ENCODE measurements at places on chromosomes 16 and 17.

DNA sequence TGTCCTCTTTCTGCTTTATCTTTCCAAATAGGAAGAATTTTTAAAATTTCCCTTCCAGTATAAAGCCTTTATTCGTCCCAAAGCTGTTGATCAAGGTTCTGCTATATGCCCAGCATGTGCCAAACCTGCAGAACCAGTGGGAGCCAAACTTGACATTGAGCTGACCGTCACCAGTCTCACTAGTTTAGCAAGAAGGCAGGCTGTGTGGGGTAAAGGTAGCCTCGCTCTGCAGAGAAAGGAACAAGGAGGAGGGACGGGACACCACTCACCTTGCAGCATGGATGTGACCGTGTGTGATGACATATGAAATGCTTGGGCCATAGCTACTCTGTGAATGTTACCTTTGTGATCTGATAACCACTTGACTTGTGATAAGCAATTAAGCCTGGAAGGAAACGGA is 392.2 kb downstream of the CPPED1 start:
- no peak for DNase-seq

DNA sequence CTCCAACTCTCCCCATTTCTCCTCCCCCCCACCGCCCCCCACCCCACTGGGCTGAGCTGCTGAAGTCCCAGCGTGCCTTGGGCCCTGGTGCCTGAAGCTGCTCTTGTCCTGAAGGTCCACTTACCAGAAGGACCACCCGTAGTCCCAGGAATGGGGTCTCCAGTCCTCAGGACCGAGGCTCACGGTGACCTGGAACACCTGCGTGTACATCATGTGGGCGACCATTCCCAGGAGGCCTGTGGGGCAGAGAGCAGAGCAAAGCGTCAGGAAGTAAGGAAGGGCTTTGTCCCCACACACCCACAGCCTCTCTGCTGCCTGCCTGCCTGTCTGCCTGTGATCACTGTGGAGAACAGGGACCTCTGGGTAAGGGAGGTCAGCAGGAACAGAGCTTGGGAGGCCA is 218.7 kb downstream of the GSG1L start:
- DNase-seq: no peak

- DNase-seq: no peak
Observed at GRCh38 chr17:77185137-77185536, 44.4 kb downstream of the SEC14L1 start.

GRCh38 chr17:7023576-7024401 is 939 bp downstream of the BCL6B start:
- DNase-seq: no peak

GRCh38 chr16:11094075-11094856 is 149.9 kb downstream of the CLEC16A start:
- no peak for DNase-seq

GRCh38 chr17:44556832-44557606 is at the start of gene FZD2:
Gene FZD2, plus strand, starts transcription at chr17:44557484. Its CDS starts 205 bp downstream, at chr17:44557689.
- DNase-seq: peak; percentile 74

- DNase-seq: no peak
Observed at GRCh38 chr17:15981208-15981607, 18.3 kb downstream of the ZSWIM7 start.

- no peak for DNase-seq
Observed at GRCh38 chr17:72099919-72100318, 20.9 kb upstream of the SOX9 start.

- DNase-seq: peak; percentile 42
Observed at GRCh38 chr17:46818316-46818928, at the start of gene WNT3. Gene WNT3, minus strand, starts transcription at chr17:46818692. Its CDS starts 95 bp downstream, at chr17:46818597.

- DNase-seq: peak; percentile 30
Observed at GRCh38 chr16:62752854-62753253, 716.6 kb upstream of the CDH8 start.

GRCh38 chr17:59863616-59864015 is 29.1 kb downstream of the TUBD1 start:
- DNase-seq: no peak

- no peak for DNase-seq
Observed at GRCh38 chr17:65511316-65511715, 50.1 kb downstream of the AXIN2 start.

DNA sequence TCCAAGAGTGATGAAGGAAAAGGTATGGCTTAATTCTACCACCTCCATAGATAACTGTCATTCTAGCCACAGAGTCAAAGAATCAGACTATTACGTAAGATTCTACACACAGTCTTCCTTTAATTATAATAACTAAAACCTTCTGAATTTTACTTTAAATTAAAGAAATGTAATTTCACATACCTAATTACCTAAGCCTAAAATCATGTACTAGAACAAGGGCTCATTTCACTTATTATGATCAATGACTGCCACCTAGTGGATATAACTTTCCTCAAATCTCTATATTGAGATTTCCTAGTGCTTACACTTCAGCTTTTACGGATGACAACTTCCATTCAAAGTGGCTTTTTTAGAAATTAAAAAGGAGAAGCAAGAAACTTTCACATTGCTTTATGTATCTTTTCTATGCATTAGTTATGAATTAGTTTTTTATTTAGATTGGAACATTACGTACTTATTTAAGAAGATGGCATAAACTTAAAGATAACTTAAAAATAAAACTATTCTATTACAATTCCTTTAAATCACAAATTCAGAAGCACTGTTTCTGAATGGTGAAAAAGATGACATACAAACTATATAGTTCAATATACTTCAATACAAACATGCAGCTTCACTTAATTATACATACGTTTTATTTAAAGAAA is 18.2 kb upstream of the ABCA10 start:
- DNase-seq: peak; percentile 17

GRCh38 chr16:20707461-20707860 is 10.0 kb upstream of the ACSM1 start:
- no peak for DNase-seq

GRCh38 chr17:17580662-17581470 is 10.6 kb downstream of the PEMT start:
- DNase-seq: no peak

DNA sequence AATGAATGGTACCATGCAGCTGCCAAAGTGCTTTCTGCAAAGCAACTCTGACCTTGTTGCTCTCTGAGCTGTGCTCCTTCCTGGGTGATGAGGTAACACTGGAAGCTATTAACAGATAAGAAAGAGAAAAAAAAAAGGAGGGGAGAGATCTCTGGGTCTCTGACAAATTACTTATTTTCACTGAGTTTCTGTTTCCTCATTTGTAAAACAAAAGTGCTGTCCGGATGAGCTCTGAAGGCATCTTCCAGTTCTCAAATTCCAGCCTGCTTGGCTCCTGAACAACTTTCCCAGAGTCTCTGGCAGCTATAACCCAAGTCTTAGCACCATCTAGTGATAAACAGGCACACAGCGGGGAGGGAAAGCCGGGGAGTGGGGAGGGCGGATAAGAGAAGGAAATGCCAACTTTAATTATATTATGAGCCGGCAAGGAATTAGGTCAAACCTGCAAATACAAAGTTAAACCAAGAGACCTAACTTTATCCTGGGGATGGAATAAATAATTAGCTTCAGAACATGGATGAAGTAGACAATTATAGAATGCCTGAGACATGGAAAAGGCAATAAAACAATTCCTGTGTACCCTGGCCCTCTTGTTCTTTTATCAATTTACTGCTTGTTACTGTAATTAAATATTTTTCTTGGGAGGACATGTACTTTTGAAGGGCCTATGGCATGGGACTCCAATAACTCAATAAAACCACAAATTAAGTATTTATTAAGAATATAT is 61.3 kb upstream of the KIFC3 start:
- DNase-seq: peak; percentile 30

DNA sequence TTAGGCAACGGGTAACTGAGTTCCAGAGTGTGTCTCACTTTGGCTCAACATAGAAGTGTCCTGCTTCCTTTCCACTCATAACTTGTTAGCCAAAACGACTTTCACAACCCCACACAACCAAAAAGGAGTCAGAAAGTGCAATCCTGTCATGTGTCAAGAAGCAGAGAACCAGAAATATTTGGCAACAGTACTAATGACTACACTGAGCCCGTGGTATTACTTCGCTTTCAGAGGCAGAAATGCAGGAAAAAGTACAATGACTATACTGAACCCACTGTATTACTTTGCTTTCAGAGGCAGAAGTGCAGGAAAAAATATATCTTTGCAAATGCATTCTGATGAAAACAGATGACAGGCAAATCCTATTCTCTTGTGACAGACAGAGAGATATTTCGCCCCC is 484.6 kb downstream of the KIF2B start:
- no peak for DNase-seq

- no peak for DNase-seq
Observed at GRCh38 chr17:58337600-58338453, 9.2 kb upstream of the TSPOAP1 start.

GRCh38 chr16:12079412-12079965 is 103.0 kb downstream of the SNX29 start:
- no peak for DNase-seq

GRCh38 chr17:40526668-40527067 is 25.2 kb upstream of the TNS4 start:
- DNase-seq: no peak

GRCh38 chr17:33927732-33928133 is 327.4 kb upstream of the CCL2 start:
- DNase-seq: peak; percentile 18

GRCh38 chr17:82283208-82283749 is 9.8 kb upstream of the CSNK1D start:
- peak; percentile 50 for DNase-seq

DNA sequence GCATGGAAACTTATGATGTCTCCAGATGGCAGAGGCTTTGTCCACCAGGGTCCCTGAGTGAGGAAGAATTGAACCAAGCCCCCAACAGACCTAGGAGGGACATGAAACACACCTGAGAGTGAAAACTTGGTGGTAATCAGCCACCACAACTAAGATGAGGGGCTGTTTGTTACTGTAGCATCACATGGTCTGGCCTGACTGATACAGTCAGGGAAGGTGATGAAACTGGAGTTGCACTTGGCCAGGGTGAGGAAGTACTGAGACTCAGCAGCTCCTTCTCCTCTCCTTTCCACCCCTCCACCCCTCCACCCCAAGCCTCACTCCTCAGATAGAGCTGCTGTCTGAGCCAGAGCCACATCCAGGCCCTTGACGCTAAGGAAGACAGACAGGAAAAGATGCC is 37.2 kb downstream of the C16orf82 start:
- no peak for DNase-seq

DNA sequence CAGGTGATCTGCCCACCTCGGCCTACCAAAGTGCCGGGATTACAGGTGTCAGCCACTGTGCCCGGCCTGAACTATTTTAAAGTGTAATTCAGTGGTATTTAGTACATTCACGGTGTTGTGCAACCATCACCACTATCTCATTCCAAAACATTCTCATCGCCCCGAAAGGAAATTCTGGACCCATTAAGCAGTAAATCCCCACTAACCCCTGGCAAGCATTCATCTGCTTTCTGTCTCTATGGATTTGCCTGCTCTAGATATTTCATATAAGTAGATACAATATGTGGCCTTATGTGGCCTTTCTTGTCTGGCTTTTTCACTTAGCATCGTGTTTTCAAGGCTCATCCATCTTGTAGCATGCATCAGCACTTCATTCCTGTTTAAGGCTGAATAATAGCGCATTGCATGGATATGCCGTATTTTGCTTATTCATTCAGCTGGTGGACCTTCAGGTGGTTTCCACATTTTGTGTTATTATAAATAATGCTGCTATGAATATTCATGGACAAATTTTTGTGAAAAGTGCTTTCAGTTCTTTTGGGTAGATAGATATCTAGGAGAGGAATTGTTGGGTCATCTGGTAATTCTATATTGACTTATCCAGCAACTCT is 8.4 kb upstream of the HERPUD1 start:
- no peak for DNase-seq

DNA sequence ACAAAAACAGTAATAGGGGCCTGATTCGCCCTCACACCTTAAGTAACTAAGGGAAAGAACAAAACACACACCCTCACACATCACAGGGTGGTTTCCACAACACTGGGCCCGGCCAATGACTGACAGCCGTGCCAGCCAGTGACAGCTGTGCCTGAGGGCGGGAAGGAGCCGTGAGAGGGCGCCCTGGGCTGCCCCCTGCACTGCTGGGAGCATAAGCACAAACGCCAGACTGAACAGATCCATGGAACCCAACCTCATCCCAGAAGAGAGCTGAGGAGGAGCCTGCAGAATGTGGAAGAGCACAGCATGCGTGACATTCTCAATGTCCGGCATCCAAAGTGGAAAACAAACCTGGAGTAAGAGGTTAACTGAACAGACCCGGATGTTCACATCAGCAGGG is 16.0 kb downstream of the CSNK1D start:
- no peak for DNase-seq

- DNase-seq: no peak
Observed at GRCh38 chr17:14157822-14158221, 78.8 kb downstream of the CDRT15 start.

GRCh38 chr16:89561884-89562599 is 1.6 kb downstream of the RPL13 start:
- no peak for DNase-seq

DNA sequence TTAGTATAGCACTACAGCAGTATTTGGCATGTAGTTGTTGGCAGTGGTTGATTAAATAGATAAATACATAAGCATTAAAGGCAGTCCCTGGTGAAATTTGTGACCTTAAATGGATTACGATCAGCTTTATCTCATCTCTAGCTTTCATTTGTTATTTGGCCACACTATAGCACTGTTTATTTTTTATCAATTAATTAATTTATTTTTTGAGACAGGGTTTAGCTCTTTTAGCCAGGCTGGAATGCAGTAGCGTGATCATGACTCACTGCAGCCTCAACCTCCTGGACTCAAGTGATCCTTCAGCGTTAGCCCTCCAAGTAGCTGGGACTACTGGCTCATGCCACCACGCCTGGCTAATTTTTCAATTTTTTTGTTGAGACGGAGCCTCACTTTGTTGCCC is 18.7 kb upstream of the ARHGAP17 start:
- DNase-seq: no peak

- no peak for DNase-seq
Observed at GRCh38 chr16:80591071-80591915, 50.5 kb downstream of the DYNLRB2 start.

DNA sequence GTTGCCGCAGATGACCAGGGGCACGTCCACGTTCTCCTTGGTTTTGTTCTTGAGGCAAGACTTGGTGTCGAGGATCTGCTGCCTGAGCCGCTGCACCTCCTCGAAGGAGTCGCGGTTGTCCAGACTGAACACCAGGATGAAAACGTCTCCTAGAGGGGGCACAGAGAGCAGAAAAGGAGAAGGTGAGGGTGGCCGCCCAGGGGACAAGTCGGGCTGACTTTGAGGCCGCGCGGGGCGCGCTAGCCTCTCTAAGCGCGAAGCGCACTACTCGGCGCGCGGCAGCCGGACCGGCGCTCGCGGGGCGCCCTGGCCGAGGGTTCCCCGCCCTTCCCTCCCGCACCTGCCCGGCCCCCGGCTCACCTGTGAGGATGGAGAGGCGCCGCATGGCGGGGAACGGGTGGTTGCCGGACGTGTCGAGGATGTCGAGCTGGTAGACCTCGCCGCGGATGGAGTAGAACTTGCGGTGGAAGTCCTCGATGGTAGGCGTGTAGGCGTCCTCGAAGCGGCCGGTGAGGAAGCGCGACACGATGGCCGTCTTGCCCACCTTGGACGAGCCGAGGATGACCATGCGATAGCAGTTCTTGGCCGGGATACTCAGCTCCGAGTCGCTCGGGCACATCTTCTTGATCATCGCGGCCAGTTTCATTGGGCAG is 533 bp downstream of the RASD1 start:
- DNase-seq: peak; percentile 57

Measured in NCI-H146 (cell line).